Hematopoietic multipotent progenitor cell (in vitro differentiated cells): ENCODE measurements at places on chromosomes 13 and 19. TPM values are rescaled to one million over a fixed set of nuclear protein-coding genes. Genes with fewer than 3 reads are reported as not detected.

Gene PEAK3
- under 0.01 TPM for total RNA-seq

Gene RAD23A
- 84.3 TPM for total RNA-seq

Gene SMIM17
- 0.27 TPM for total RNA-seq

Gene MUC16
- total RNA-seq = under 0.01 TPM

Gene MICOS13
- total RNA-seq = 27.5 TPM

Gene GIPR
- under 0.01 TPM for total RNA-seq

Gene PRR19
- total RNA-seq = 0.54 TPM

Gene ZNF492
- total RNA-seq = 1.1 TPM

Gene KRTDAP
- total RNA-seq = not detected

Gene ZNF729
- not detected for total RNA-seq

Gene EFNB2
- 0.81 TPM for total RNA-seq

Gene ZNF525
- total RNA-seq = 8.6 TPM

Gene DAND5
- total RNA-seq = under 0.01 TPM

Gene C19orf44
- total RNA-seq = 3.2 TPM

Gene FSD1
- total RNA-seq = 4.6 TPM

Gene ZNF426
- 15.3 TPM for total RNA-seq

Gene DCT
- under 0.01 TPM for total RNA-seq

Gene TTC9B
- under 0.01 TPM for total RNA-seq

Gene FCER2
- 2.7 TPM for total RNA-seq

Gene TPTE2
- not detected for total RNA-seq

Gene DGKH
- 0.81 TPM for total RNA-seq

Gene CRX
- total RNA-seq = not detected

Gene UBE2M
- 54.4 TPM for total RNA-seq

Gene ZNF723
- total RNA-seq = not detected

Gene ISYNA1
- total RNA-seq = 109 TPM

Gene METTL21C
- not detected for total RNA-seq

Gene NTF4
- not detected for total RNA-seq

Gene CYP2S1
- 3.0 TPM for total RNA-seq

Gene RFPL4AL1
- total RNA-seq = not detected

Gene CACNG7
- not detected for total RNA-seq

Gene FFAR1
- 0.27 TPM for total RNA-seq

Gene RDH8
- not detected for total RNA-seq

Gene ZNF112
- 1.1 TPM for total RNA-seq

Gene YIPF2
- total RNA-seq = 111 TPM

Gene ATP8B3
- total RNA-seq = 4.3 TPM

Gene MISP3
- total RNA-seq = 1.1 TPM

Gene GAPDHS
- total RNA-seq = not detected

Gene ZNF135
- total RNA-seq = 14.8 TPM

Gene POLR1G
- total RNA-seq = 4.3 TPM

Gene NLRP7
- not detected for total RNA-seq

Gene TUBA3C
- not detected for total RNA-seq

Gene SBNO2
- 60.3 TPM for total RNA-seq

Gene MIPEP
- total RNA-seq = 7.8 TPM

Gene SLC25A41
- not detected for total RNA-seq

Gene ADM5
- total RNA-seq = 1.9 TPM

Gene CGB8
- not detected for total RNA-seq

Gene ZNF708
- 7.3 TPM for total RNA-seq

Gene CYP2A6
- total RNA-seq = not detected

Gene GNG7
- 5.1 TPM for total RNA-seq

Gene NAT14
- total RNA-seq = 12.7 TPM

Gene TMEM238
- 2.7 TPM for total RNA-seq

Gene ATCAY
- under 0.01 TPM for total RNA-seq

Gene KLF1
- total RNA-seq = 71.4 TPM

Gene TMEM59L
- not detected for total RNA-seq

Gene RNF17
- not detected for total RNA-seq

Gene NLRP12
- total RNA-seq = 2.7 TPM

Gene C1QTNF9B
- not detected for total RNA-seq
